ENCODE measurements at places on chromosomes 5 and 9.

DNA sequence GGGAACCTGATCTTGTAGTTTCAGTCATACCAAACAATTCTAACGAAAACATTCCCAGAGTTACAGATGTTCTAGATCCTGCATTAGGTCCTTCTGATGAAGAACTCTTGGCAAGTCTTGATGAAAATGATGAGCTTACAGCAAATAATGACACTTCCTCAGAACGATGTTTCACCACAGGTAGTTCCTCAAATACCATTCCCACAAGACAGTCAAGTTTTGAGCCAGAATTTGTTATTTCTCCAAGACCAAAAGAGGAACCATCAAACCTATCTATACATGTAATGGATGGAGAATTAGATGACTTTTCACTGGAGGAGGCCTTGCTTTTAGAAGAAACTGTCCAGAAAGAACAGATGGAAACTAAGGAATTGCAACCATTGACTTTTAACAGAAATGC, 21.0 kb downstream of the RMI1 start:
- DNase-seq, result no peak

GRCh38 chr5:79488058-79488457, 25.9 kb downstream of the HOMER1 start:
- no peak for DNase-seq

- DNase-seq, result no peak
Observed at GRCh38 chr5:111922344-111922743, 165.3 kb upstream of the NREP start.

- DNase-seq, result no peak
Observed at GRCh38 chr9:22700171-22700570, 253.5 kb downstream of the DMRTA1 start.

DNA sequence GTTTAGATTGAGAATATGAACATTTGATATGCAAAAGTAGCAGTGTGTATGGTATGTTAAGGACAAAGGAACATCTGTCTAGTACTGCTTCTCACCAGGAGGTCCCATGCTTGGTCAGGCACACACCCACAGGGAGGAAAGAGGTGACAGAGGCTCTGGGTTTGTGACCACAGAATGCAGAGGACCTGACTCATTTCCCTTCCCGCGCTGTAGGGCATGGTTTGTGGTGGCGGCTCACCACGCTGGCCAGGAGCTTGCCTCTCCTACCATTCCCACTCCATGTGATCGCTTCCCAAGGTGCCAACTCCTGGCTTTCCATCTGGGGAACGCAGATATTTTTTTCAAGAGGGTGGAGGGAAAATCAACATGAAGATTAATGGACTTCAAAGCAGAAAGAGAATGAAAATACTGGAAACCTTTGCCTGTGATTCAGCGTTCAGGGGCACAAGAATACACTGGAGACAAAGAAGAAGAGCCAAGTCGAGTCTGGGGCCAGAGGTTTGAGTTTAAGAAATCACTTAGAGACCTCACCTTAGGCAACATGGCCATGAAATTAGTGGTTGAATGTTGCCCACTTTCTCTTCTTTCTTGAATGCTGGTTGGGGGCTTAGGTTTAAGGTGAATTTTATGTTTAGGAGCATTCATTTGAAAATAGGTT, 477.8 kb downstream of the CCDC171 start:
- peak; percentile 92 for DNase-seq

DNA sequence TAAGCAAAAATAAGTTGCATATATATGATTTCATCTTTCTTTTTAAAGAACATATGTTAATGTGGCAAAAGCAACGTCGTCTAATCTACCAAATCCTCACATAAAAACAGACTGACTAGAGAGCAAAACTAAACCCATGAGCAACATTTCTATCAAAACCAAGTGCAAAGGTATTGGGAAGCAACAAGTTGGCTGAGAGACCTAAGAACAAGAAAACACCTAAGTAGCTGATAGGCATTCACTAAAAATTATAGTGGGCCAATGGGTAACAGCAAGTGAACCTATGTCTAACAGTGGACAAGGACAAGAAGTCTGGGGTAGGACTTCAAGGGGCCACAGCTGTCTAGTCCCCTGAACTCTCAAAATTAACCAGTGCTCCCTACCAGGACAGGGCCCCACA, 130.1 kb downstream of the SIL1 start:
- no peak for DNase-seq

DNA sequence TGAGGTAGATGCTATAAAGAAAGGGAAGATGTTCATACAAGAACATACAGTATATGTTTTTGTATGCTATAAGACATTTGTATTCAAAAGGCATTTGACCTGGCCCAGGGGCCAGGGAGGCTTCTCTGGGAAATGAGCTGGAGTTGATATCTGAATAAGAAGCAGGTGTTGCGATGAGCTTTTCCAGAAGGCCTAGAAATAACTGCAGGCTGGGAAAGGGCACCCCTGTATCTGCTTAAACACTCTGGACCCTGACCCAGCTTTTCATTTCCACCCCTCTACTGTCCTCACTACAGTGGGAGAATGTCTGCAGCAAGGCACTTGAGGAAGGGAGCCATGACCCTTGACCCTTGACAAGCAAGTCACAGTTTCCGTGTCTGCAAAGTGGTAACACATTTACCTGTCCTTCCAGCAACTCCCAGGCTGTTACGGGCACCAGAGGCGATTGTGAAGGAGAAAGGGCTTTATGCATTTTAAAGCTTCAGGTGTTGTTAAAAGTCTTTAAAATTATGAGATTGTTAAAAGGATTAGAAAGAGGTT, 88.2 kb upstream of the PANK3 start:
- no peak for DNase-seq

- no peak for DNase-seq
Observed at GRCh38 chr9:125633116-125633745, 73.8 kb downstream of the MAPKAP1 start.

GRCh38 chr5:144189800-144190429, 19.2 kb downstream of the KCTD16 start:
- DNase-seq, result peak; percentile 37

Measured in AG10803 (cell line).